ENCODE measurements at places on chromosomes 11 and 22.

GRCh38 chr11:134576286-134576685, 164.2 kb upstream of the B3GAT1 start:
- no peak for DNase-seq

DNA sequence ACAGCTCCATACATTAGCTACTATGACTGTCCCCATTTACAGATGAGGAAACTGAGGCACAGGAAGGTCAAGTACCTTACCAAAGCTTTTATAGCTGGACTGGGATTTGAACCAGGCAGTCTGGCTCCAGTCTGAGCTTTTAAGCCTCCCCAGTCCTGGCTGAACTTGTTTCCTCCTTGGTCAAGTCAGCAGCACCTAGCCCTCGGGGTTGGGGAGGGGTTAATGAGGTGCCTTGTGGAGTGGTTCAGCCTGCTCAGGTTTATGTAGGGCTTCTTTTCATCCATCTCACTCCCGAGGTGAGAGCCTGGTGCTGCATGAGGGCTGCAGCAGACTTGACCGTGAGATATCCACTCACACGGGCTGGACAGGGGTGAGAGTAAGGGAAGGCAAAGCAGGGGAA, 36.7 kb upstream of the GCAT start:
- DNase-seq: no peak

DNA sequence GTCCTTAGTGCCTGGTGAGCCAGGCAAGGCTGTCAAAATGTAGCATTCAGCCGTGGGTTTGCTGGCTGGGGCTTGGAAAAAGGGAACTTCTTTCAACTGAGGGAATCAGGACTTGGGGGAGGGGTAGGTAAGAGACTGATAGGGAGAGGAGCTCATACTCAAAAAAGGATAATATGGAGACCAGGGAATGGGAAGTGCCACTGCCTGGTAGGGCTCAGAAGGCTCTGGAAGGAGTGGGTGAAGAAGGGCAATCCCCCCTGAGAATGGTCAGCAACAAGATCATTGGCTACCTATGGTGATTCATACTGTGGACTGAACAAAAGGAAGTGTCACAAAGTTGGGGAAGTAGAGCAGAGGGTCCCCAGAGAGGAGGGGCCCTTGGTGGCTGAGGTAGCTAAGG, 1.9 kb downstream of the CNGA4 start:
- no peak for DNase-seq

GRCh38 chr22:49052023-49052538, 775.6 kb downstream of the BRD1 start:
- no peak for DNase-seq

- DNase-seq: no peak
Measured at GRCh38 chr22:41184679-41185078, 20.4 kb upstream of the L3MBTL2 start.

DNA sequence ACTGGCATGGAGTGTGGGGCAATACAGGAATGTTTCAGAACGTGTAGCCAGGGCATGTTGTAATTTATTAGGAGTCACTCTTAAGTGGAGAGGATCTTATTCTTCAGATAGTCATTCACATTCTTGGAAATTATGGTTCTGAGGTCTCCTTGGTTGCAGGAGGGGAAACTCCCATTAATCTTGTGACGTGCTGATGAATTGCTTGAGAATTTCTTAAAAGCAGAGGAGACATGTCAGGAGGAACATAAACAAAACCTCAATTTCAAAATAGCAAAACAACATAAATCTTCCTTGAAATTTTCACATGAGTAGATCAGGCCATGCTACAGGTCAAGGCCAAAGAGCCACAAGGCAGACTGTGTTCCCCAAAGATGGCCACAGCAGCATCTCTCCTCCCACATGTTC, 50.4 kb downstream of the ADM start:
- DNase-seq: no peak

DNA sequence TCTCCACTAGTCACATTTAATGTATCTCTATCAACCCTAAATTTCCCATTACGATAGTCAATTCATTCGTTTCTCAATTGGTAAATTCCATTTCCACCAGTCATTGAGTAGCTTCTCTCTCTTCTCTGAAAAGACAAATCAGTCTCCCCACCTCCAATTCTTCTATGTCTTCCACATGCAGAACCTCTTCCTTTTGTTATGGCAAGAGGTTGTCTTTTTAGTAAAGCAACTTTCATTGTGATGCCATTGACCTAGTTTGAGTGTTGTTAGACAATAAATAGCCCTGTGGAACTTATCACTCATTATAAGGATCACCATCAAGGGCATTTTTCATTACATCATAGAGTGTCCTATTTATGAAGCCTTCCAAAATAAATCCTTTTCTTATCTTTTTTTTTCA, 340.9 kb downstream of the LRRC4C start:
- no peak for DNase-seq

- no peak for DNase-seq
Measured at GRCh38 chr11:113538451-113539412, 63.5 kb upstream of the DRD2 start.

- no peak for DNase-seq
Measured at GRCh38 chr11:117390743-117391142, 63.1 kb downstream of the CEP164 start.

- DNase-seq: no peak
Measured at GRCh38 chr11:76462317-76462716, 17.5 kb downstream of the EMSY start.

DNA sequence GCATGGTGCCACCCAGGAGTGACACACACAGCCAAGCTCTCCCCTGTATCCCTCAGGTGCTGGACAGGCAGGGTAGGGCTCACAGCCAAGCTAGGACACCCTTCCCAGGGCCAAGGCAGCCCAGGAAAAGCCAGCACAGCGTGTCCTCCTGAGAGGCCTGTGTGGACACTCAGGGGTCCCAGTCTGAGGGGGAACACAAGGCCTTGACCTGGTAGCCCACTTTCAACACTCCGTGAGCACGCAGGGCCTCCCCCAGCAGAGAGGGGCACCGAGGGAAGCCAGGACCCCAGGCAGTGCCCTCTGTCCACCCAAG, 24.9 kb downstream of the OSBPL5 start:
- no peak for DNase-seq

DNA sequence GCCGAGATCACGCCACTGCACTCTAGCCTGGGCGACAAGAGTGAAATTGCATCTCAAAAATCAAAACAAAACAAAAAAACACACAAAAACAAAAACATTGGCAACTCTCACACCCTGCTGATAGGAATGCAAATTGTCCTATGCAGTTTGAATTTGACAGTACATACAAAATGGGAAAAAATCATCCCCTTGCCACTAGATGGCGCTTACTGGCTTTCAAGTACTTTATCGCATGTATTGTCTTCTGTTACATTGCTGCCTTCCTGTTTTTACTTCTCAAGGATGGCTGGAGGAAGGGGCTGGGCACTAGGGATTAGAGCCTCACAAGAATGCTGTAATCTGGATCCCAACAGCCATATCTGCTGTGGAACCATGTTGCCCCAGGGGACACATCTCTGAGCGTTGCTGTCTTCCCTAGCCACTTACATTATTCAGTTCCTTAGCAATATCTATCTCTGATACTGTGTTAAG, 59.4 kb upstream of the A4GALT start:
- no peak for DNase-seq

- DNase-seq: no peak
Measured at GRCh38 chr22:29136782-29137700, 64.2 kb downstream of the KREMEN1 start.

GRCh38 chr11:28951191-28951590, 843.0 kb downstream of the METTL15 start:
- DNase-seq: no peak

DNA sequence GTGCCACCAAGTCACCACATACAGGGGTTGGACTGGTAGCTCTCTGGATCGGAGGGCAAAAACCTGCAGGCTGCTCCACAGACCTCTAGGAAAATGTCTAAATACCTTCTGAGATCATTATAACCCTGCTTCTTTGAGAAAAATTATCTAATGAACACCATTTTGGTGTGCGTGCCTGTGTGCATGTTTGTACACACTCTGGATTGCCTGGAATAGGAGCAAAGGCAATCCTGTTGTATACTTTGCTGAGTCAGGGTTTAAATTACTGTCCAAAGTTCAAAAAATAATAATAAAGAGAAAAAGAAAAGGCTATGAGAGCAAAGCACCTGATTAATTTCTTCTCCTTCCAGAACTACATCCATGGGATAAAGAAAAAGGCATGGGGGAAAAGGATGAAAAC, 11.0 kb downstream of the JAML start:
- no peak for DNase-seq

GRCh38 chr22:29642694-29643093, 39.3 kb downstream of the NF2 start:
- DNase-seq: no peak

DNA sequence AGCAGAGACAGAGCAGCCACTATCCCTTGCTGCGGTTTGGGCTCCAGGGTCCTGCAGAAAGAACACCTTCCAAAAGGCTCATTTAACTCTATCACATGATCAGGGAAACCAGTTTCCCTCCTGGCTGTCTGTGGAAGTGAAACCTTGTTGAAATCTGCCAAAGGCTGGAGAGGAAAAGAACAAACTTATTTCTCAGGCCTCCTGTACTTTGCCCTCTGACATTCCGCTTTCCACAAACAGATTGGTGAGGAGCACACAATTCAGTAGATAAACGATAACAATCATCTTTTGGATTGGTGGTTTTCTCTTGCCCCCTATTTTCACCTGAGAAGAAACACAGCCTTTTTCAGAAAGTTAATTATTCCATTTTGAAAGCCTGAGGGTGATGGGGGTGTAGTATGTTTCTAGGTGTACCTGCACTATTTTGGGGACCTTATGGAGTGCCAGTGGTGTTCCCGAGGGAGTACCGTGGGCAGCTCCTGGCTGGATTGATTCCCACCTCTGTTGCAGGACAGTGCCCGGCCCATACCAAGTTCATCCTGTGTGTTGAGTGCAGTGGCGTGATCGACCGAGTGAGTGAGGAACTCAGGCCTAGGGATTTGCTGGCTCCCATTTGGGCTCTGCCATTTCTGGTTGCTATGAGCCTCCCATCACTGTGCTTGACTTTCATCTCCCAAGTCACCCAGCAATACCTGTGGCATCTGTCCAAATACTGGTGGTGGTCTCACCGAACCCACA, 102.0 kb downstream of the TBC1D22A start:
- no peak for DNase-seq

DNA sequence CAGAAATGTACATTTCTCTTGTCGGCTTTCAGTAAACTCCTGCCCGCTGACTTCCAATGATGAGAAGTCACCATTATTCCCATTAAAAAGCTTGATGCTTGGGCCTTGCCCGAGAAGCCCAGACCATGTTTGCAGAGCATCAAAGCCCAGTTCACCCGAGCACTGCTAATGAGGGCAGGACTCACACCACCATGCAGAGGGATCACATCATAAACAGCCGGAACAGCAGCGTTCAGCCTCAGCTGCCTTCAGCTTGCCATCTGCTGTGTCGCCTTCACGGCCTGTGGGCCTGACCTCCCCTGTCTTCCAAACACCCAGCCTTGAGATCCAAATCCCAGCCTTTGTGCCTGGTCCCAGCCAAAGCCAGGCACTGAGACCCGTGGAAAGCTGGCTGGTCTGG, 105.4 kb upstream of the CSNK2A3 start:
- DNase-seq: no peak

DNA sequence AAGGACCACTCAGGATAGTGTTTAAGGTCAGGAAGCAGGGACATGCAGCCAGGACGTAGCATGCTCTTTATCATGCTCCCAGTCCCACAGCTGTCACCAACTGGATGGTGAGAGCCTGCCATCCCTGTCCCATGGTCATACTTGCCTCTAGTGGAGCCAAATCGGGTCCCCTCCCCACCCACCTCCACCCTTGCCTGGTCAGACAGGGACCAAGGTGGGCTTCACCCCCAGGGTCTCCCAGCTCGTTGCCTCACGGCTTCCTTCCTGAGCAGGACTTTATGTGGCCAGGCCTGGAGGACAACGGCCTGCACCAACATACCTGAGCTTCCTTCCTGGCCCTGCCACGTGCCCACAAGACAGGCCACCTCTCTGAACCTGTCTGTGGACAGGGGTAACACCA, 19.8 kb downstream of the A4GALT start:
- no peak for DNase-seq

DNA sequence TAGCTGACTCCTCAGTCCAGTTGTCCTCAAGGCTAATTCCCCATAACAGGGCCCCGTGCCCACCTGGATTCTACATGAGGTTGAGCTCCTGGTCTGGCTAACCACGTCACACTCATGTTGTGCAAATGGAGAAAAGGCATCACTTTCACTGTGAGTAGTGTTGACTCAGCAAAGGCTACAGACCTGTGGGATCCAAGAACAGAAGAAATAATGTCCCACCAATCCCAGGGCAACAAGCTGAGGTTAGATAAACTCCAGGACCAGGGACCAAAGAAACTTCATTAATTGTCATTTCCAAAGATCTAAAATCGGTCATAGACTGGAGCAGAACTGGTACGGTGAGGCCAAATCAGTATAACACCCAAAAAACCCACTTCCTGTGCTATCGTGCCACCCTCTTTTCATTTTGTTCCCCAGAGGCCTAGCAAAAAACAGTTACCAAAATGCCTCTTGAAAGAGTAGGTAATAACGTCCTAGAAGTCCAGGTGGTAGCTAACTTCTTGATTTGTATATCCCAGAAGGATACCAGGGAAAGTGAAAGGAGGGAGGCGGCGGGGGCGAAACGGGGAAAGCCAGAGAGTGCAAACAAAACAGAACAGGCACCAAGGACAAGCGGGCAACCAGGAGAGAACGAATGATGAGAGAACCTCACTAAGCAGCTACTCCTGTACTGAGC, 1.4 kb downstream of the PCSK7 start:
- no peak for DNase-seq

DNA sequence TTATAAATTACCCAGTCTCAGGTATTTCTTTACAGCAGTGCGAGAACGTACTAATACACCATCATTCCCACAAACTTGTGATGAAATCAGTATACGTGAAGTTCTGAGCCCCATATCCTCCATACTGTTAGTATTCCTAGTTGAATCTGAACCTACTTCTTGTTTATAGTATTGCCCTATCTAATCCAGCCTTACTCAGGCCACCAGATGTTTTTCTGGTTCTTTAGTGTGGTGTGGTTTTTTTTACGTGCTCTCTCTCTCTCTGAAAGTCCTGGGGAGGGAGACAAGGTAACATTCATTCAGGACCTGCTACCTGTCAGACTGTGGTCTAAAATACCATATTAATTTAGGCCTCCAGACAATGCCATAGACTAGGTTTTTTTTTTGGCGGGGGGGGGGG, 47.6 kb upstream of the TEAD1 start:
- no peak for DNase-seq

GRCh38 chr22:49999063-49999945, 13.3 kb downstream of the IL17REL start:
- DNase-seq: peak; percentile 46

- DNase-seq: no peak
Measured at GRCh38 chr11:33045551-33046255, 6.3 kb downstream of the TCP11L1 start.

- DNase-seq: peak; percentile 73
Measured at GRCh38 chr22:46149512-46150033, 753 bp upstream of the PPARA start.

DNA sequence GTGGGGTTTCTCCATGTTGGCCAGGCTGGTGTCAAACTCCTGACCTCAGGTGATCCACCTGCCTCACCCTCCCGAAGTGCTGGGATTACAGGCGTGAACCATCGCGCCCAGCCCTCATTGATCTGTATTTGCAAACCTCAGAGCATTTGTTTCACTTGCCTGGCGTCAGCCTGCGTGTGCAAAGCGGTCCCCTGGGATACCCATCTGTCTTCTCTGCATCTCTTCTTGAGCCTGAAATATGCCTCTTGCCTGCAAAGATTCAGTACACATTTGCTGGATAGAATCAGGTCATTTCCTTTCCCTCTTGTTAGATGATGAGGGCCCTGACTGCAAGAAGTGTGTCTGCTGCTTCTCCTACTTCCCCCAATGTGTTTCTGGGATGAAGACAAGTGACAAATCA, 1291.0 kb downstream of the TBC1D22A start:
- no peak for DNase-seq

Data from lower lobe of right lung (tissue), 2 donors.